ENCODE measurements at places on chromosomes 3 and 15. TPM values are rescaled to one million over a fixed set of nuclear protein-coding genes. Genes with fewer than 3 reads are reported as not detected.

- no peak for DNase-seq
These were observed 135.8 kb downstream of the GREM1 start for GRCh38 chr15:32853592-32853991.

ALDH1L1 gene
- total RNA-seq: 19.2 TPM

DNA sequence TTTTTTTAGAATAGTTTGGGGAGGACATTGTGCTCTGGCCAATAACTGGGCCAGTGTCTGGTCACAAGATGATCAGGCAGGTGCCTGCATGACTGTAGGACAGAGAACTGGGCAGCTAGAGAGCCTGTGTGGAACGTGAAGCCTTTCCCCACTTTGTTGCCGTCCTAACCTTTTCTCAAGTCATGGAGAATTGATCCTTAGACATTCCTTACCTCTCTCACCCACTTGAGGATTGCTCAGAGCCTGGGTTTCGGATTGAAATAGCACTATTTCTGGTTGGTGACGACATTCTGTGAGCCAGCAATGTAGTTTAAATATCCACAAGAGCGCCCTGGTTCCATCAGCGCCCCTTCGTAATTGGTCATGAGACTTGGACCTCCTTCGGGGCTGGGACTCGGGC lies 138.4 kb downstream of the IGF1R start:
- no peak for DNase-seq

- DNase-seq: no peak
These were observed 53.3 kb upstream of the FOXB1 start for GRCh38 chr15:59950603-59951388.

DNA sequence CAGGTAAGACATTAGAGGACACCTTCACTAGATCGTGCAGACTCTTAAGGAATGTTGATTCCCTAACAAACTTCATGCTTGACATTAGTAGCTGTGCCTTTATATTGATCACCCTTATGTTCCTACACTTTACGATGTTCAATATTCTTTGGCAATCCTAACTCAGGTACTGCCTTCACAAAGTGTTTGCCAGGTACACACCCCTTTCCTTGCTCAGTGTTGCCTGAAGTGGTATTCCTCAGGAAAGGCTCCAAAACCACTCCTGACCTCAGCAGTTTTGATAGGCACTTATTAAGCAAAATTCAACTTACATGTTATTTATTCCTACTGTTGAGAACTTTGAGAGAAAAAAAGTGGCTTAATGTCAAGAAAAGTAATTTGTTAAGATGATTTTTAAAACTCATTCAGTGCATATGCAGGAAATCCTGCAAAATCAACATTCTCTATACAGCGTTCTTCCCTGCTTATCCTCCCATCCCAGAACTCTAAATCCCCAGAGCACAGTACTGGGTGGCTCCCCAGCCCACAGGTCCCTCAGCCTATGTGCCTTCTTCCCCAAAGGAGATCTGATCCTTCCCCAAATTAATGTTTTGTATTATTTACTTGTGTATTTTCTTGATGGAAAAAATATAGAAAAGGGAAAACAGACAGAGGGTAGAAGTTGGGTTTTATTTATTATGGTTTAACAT lies 260.7 kb downstream of the MECOM start:
- no peak for DNase-seq

GRCh38 chr3:107929088-107929487 lies 161.7 kb downstream of the CD47 start:
- DNase-seq: peak; percentile 37

TGM4 gene
- not detected for total RNA-seq

CKMT1A gene
- total RNA-seq: not detected

ACKR2 gene
- 7.6 TPM for total RNA-seq

HHLA2 gene
- not detected for total RNA-seq

DNA sequence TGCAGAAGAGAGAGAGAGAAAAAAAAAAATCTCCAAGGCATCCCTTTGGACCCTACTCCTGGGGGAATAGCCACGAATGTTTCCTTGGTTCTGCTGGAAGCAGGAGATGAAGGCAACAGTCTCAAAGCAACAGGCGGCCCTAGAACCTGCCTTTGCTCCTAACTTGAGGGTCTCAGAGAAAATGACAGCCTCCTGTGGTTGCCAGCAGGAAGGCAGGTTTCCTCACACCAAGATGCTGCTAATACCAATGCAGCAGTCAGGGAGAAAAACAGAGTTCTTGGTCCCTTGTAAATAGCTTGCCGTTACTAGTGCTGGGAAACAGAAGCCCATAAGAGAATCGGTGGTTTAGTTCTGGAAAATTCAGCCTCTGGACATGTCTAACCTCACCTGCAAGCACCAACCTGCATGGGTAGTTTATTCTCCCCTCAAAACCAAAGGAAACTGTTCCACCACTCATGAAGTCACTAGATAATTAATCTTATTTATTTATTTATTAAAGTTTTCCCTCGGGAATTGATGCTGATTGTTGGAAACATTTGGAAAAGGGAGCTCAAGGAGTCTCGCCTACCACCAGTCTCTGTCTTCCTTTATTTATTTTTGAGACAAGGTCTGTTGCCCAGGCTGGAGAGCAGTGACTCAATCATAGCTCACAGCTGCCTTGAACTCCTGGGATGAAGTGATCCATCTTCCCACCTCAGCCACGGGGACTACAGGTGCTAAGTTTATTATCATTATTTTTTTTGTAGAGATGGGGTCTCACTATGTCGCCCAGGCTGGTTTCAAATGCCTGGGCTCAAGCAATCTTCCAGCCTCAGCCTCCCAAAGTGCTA lies 883 bp upstream of the FRMD4B start:
- DNase-seq: no peak

DNA sequence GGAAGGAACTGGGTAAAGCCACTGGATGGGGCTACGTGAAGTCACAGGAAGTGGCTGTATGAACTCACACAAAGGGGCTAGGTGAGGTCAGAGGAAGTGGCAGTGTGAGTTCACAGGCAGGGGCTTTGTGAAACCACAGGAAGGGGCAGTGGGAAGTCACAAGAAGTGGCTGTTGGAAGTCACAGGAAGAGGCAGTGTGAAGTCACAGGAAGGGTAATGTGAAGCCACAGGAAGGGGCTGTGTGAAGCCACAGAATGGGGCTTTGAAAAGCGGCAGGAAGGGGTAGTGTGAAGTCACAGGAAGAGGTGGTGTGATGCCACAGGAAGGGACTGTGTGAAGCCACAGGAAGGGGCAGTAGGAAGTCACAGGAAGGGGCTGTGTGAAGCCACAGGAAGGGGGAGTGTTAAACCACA lies 34.6 kb downstream of the GASK1A start:
- no peak for DNase-seq

DNA sequence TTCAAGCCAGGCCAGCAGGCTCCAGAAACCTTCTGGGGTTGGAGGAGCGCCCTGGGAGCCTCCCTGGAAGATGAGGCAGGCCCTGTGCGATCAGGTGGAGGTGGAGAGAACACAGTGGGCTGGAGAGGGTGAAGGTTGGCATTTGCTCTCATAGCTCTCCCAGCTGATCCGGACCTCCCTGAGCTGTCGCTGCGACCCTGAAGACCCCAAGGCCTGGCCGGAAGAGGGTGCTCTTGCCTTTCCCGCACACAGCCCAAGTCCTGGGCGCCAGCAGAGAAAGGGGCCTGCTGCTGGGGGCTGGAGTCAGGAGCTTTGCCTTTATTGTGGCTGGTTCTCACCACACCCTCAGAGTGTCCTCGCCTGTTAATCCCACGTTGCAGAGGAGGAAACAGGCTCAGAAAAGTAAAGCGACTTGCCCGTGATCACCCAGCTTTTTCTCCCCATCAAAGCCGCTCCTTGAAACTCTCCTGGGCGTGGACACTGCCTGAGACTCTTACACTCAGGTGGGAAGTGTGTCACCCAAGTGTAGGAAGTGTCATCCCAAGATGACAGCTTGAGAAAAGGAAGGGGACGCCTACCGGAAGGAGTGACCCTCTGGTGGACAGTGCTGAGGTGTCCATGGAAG lies 8.6 kb upstream of the RPL29 start:
- no peak for DNase-seq

ACOX2 gene
- 18.3 TPM for total RNA-seq

- no peak for DNase-seq
These were observed 148.4 kb upstream of the GBE1 start for GRCh38 chr3:81909796-81910195.

GRCh38 chr3:179949869-179950268 lies 86.9 kb downstream of the PEX5L start:
- DNase-seq: no peak

Measured in esophagus muscularis mucosa (tissue), 4 donors.